CMK (cell line): ENCODE measurements at places on chromosomes 5 and 9.

DNA sequence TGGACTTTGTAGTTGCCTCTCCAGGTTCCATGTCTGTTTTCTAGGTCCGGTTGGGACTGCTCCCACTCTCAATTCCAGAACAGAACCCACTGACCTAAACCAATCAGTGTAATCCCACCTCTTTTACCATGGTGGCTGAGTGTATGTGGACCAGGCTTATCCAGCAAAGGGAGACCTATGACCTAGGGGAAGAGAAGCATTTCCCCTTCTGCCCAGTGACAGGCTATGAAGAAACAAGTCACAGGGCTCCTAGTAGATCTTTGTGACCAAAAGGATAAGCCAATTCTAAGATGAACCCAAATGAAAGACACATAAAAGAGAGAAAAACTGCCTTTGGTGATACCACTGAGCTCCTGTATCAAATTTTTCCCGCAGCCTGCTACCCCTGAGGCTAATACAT lies 6.3 kb downstream of the NMRK1 start:
- DNase-seq = no peak

GRCh38 chr5:119785057-119785456 lies 155.7 kb downstream of the FAM170A start:
- no peak for DNase-seq

DNA sequence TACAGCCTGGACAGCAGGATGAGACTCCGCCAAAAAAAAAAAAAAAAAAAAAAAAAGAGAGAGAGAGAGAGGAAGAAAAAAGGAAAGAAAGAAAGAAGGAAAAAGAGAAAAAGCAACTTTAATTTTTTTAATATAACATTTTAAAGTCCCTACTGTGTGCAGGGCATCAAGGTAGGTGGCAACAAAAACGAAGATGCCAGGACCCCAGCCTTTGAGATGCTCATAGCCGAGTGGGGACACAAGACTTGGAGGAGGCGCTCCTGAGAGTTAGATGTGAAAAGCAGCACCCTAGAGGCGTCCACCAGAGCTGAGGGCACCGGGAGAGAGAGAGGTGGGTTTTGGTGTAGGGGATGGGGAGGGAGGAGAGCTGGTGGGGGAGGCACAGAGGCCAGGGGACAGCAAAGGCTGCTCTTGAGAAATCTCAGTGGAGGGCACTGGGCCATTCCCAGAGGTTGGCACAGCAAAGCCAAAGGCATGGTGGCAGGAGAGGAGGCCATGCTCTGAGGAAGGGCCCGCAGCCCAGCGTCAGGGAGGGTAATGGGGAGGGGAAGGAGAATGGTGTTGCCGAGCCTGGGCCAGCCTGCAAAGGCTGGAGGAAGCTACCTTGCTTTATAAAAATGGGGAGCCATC lies 135.6 kb downstream of the C9orf50 start:
- no peak for DNase-seq

- no peak for DNase-seq
Measured at GRCh38 chr9:126304207-126304970, 22.2 kb upstream of the MVB12B start.

DNA sequence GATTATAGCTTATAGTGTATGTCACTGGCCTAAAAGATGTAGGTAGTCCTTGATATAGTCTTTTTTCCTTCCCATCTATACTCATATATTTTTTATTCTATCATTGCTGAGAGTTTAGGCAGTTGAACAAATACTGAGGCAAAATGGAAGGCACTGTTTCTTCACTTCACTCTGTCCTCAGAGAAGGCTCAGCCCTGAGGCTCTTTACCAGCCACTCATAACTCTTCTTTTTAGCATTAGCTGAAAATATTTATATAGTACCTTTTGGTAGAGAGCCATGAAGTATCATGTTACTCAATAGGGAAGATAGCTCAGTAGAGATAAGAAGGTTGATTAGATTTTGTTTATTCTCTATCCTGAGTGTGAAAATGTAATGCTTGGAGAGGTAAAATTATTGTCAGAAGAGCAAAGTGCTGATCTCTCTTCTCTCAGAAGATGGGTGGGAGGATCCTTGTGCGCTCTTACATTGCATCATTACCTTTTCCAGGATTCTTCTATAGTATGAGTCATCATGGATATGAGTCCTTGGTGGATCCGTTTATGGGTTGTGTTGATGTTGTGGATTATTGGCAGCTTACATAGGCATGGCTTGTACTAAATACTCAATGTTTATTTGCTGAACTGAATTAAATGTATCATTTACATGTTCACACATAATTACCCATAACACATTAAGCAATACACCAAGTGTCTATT lies 88.1 kb downstream of the ANXA1 start:
- DNase-seq = no peak

- no peak for DNase-seq
Measured at GRCh38 chr5:4579679-4580078, 560.5 kb upstream of the ADAMTS16 start.

DNA sequence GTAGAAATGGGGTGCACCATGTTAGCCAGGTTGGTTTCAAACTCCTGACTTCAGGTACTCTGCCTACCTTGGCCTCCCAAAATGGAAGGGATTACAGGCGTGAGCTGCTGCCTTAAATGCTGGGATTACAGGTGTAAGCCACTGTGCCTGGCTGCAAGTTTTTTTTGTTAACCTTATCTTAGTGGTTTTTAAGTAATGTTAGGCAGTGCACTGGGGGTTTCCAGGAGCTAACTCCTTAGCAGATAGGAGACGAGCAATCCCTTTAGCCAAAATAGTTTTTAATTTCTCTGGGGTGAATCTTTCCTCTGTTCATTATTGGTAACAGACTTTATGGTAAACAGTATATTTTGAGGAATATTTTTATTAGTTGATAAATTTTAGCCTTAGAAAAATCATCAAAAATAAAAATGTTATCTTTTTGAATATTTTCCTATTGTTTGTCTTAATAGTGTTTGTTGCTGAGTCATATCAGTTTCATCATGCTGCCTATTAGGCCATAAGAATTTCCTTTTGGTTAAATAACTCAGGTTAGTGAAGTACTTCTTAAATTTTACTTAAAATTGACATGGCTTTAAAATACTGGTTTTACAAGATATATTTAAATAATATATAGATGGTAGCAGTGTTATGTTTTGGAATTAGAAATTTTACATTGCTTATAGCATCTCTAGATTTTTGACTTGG lies 37.9 kb downstream of the LMNB1 start:
- no peak for DNase-seq

DNA sequence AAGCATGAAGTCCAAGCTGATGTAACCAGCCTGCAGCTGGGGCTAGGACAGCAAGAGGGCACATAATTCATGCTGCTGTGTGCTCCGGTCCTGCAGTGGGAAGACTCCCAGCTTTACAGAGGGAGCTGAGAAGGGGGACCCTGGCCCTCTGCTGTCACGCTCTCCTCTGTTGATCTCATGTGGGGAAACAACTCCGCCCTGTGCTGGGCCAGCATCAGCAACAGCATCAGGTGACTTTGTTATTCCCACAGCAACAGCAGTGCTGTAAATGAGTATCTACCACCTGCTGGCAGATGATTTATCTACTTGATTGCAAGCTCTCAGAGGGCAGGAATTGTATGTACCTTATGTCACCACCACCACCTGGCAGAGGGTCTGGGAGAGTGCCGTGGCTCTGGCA lies 176.2 kb downstream of the COL23A1 start:
- no peak for DNase-seq

DNA sequence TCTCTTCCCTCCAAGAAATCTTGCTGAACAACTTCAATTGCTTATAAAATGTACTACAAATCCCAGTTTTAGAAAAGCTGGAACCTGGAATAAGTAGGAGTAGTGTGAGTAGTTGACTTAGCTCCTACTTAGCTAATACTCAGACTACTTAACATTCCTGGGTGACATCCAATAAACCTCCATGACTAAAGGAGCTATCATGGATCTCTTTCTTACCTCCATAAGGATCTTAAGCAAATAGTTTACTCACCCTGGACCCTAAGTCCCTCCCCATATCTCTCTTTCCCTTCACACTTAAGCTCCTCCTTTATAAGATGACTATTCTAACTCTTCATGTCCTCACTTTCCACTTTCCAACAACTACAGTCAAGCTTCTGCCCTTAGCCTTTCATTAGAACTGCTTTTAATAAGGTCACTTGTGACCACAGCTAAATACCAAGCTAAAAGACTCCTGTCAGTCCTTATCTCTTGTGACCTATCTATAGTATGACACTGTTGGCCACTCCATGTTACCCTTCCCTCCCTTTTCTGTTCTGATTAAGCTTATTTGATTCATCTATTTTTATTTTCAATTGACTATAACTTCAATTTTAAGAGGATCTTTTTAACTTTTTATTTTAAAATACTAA lies 194.9 kb downstream of the RFX3 start:
- no peak for DNase-seq

GRCh38 chr9:125902214-125902613 lies 155.0 kb downstream of the PBX3 start:
- DNase-seq = no peak

DNA sequence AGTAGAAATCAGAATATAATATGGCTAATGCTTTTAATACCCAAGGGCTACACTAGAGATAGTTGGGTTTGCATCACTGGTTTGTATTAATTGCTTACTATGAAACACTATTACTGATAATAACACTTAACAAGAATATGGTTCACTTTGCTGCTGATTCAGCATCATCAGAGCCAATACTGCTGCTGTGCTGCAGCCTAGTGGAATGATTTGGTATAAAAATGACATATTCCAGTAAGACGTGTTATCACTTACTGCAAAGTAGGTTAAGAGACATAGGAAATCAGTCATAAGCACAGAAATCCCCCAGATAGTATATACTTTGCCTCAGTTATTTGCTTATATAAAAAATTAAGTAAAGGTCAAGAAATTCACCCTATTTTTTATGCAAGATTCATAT lies 2.8 kb downstream of the CDH10 start:
- no peak for DNase-seq
